Foreskin keratinocyte (primary cell): ENCODE measurements at places on chromosomes 12 and 14. TPM values are rescaled to one million over a fixed set of nuclear protein-coding genes. Genes with fewer than 3 reads are reported as not detected.

Gene PROX2
- not detected in 2 replicates for total RNA-seq

Gene OR5AU1
- total RNA-seq = not detected in 2 replicates

- no peak for DNase-seq
These were observed 3.3 kb upstream of the USP44 start for GRCh38 chr12:95554532-95555071.

- DNase-seq = no peak
These were observed 8.7 kb upstream of the SDSL start for GRCh38 chr12:113413488-113413939.

GRCh38 chr12:125519026-125519651 lies 453.9 kb downstream of the AACS start:
- no peak for DNase-seq

- DNase-seq = no peak
These were observed 75.9 kb upstream of the C14orf180 start for GRCh38 chr14:104503691-104504090.

GRCh38 chr12:27359578-27360340 lies 27.1 kb downstream of the BMAL2 start:
- DNase-seq = no peak

- DNase-seq = peak; percentile 57
These were observed 282.7 kb downstream of the AKAP6 start for GRCh38 chr14:32611752-32612151.

DNA sequence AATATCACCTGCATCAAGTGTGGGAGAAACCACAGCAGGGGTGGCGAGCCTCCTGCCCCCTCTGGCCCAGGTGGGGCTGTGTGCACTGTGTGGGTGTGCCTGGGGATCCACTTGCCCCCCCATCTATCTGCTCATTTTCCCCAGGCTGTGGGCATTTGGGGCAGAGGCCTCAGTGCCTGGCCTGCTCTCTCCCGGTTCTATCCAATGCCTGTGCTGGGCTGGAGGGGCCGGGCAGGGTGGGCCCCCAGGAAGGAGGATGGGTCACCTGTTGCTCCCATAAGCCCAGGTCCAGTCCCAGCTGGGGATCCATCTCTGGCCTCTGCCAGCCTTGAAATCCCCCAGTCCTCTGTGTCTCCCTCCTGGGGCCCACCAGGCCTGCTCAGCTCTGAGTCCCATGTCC lies 105.6 kb downstream of the TMEM121 start:
- DNase-seq = no peak

DNA sequence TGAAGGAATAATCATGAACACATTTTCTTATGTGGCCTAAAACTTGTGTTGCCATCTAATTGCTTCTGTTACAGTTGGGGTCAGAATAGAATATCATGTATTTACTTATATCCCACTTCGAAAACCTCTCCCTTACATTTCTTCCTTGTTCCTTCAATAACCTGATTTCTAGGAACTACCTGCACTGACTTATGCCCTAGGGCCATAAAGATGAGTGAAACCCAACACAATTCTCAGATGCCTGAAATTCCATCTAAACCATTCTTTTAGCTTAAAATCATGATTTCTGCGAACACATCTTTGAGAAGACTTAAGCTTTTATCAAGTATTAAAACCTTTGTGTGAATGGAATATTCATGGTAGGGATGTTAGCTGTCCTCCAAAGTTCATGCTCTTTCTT lies 142.7 kb downstream of the SNAPC1 start:
- no peak for DNase-seq

Gene FOXG1
- not detected in 2 replicates for total RNA-seq

DNA sequence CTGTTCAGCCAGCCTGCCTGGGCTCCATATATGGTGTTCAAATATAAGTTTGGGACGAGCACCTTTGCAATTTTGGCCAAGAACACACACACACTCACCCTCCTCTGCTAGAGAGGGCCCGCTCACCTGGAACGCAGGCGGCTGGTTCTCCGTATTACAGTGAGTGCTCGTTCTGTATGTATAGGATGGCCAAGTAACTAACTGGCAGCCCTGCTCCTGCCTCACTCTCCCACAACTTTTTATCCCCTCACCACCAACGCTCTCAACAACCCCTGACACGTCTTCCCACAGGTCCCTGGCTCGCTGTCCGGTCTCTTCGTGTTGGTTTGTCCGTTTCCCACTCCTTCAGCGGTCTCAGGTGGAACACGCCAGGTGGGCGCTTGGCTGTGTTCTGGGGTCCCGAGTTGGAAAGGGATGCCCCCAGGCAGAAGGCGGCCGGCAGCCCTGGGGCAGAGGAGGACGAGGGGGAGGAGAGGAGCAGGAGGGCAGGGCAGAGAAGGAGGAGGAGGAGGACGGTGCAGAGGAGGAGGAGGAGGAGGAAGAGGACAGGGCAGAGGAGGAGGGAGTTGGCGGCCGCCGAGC lies 398 bp upstream of the MSRB3 start:
- DNase-seq = no peak

Gene ZNF385A
- total RNA-seq = 29.8 and 31.9 TPM in 2 replicates

GRCh38 chr14:52069307-52070050 lies 620 bp upstream of the NID2 start:
- DNase-seq = no peak

DNA sequence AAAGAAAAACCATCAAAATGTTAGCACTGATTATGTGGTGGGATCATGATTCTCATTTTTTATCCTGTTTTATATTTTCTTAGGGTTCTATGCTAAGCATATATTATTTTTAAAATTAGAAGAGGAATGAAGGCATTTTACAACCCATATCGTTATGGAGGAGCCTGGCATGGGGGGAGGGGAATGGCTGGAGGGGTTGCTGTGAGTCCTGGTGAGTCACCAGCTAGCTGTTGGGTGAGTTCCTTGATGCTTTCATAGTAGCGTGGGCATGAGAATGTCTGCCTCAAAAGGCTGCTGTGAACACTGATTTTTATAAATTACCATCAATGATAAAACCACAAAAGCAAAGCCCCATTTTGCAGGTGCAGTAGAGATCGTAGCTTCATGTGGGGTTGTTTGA lies 46.9 kb downstream of the C14orf132 start:
- DNase-seq = no peak

GRCh38 chr14:92717571-92718042 lies 30.8 kb downstream of the LGMN start:
- no peak for DNase-seq

DNA sequence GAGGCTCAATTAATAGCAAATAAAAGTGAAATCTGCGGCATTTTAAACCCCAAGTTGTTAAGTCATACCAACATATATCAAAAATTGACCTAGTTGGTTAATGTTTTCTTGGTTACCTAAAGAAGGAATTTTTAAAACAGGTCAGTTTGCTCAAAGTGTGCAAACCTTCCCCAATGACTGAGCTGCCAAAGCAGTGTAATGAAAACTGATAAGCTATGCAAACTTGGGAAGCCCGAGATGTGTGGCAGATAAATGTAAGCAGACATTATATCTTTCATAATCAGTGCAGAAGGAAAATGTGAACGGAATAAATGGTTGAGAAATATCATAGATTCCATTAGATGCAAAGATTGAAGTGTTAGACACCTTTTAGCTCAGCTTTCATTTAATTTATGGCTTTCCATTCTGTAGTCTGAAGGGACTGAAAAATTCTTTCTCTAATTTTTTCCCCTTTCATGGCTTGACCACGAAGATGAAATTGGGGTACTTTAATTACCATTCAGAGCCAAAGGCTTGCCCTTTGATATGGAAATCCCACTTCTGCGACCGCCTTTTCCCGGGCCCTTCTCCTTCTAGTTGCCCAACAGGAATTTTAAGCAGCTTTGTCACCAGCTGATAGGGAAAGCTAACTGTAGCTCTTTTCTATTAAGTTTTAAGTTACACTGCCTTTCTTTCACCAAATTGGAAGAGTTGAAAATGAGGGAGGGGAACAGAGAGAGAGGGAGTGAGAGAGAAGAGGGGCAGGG lies 306.6 kb upstream of the SOX5 start:
- no peak for DNase-seq

DNA sequence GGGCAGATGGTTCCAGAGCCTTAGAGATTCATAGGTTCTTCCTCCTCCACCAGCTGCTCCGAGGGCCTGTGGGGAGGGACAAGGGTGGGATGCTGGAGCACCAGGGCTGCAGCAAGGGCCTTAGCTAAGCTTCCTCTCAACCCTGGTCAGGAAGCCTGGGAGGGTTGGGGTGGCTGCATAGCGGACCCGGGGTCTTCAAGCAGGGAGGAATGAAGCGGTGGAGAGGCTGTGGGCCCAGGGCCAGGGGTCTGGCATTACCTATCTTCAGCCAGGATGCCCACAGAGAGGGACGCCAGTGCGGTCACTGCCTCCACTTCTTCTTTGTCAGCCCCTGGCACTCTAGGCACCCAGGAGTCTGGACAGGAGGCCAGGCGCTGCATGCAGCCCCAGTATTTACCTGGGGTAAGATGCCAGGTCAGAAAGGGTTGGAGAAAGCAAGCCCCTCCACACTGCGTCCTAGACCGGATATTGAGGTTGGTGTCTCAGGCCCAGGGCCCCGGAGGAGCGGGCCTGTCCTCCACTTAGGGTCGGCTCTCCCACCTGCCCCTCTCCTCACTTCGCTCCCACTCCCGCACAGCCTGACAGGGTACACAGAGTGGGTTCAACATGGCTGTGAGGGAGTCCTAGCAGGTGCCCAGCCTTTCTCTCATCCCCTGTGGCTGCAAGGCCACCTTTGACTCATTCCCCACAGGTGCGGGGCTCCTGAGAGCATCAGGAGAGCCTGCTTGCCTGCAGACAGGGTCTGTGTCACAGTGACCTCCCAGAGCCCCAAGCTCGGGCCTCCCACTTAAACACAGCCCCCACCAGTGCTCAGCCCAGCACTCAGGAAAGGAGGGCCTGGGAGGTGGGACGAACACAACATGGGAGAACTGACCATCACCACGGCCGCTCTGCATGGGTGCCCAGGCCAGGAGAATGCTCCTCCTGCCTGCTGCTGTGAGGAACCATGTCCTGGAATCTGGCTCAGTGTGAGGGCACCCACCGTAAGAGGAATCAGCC lies 11.1 kb downstream of the SLC48A1 start:
- DNase-seq = no peak

DNA sequence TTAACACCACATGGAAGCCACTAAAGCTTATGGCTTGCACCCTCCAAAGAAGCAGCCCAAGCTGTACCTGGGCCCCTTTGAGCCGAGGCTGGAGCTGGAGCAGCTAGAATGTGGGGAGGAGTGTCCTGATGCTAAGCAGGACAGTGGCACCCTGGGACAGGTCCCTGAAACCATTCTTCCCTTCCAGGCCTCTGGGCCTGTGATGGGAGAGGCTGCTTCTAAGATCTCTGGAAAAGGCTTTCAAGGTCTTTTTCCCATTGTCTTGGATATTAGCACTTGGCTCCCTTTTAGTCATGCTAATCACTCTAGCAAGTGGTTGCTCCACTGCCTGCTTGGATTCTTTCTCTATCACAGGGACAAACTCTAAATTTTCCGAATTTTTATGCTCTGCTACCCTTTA lies 40.9 kb downstream of the OSBPL8 start:
- no peak for DNase-seq

GRCh38 chr14:101369194-101369915 lies 191.9 kb upstream of the DIO3 start:
- DNase-seq = no peak

DNA sequence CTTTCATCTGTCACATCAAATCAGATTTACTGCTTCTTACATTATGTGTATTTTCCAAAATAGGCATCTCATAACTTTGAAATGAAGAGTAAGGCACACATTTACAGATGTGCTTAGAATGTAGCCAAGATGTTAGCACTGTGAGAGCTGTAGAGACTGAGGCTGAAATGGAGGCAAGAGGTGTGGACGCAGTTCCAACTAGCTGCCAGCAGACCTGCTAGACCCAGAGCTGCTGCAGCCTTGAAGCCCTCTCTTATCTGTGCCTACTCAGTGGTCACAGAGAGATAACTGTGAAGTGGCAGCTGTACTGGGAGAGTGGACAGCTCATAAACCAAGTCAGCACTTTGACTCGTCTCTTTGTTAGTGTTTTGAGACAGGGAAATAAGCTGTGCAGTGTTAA lies 470.9 kb downstream of the CCER1 start:
- no peak for DNase-seq

Gene RERGL
- total RNA-seq = not detected in 2 replicates

DNA sequence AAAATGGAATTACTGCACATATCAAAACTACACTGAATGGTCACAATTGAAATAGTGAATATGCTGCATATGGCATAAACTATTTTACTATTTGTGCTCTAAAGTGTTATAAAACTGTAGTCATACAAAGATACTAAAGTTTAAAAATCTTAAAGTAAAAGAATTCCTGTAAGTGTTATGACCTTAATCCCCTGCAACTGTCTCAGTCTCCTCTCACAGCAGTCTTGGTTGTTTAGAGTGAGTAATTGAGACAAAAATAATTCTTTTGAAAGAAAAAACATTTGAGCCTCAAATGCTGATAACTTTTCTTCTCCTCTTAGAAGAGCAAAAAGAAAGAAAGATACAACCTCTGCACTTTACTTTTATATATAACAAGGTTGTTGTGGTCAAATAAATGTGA lies 99.9 kb downstream of the SYT1 start:
- no peak for DNase-seq

- DNase-seq = peak; percentile 86
These were observed 50.6 kb upstream of the FUT8 start for GRCh38 chr14:65361920-65362319.

- no peak for DNase-seq
These were observed 706.9 kb upstream of the STXBP6 start for GRCh38 chr14:25756876-25757275.

- DNase-seq = no peak
These were observed 1151.7 kb downstream of the VRK1 start for GRCh38 chr14:97948841-97949240.

Gene ACSS3
- total RNA-seq = 0.04 and 0.07 TPM in 2 replicates

DNA sequence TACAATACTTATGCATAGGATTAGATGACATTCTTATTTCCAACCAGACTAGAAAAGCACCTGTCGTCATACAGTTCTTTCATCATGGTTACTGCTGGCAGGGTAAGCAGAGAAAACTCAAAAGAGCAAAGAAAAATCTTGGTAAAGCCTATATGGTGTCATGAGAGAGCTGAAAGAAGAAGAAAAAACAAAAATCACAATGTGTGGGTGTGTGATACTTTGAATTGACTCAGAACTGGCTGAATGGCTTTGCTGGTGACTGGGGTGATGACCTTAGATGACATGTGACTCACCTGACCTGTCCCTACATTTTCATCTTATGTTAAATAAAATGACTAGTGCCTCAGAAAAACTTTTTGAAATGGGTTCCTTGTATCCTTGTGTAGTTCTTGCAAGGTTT lies 278.1 kb upstream of the LMO3 start:
- no peak for DNase-seq

- DNase-seq = peak; percentile 61
These were observed 50.4 kb downstream of the KICS2 start for GRCh38 chr12:64171715-64172114.

Gene KRT77
- total RNA-seq = 0.03 TPM in 1 of 2 replicates, not detected in the other

GRCh38 chr12:130433834-130434233 lies 96.1 kb downstream of the PIWIL1 start:
- DNase-seq = no peak

DNA sequence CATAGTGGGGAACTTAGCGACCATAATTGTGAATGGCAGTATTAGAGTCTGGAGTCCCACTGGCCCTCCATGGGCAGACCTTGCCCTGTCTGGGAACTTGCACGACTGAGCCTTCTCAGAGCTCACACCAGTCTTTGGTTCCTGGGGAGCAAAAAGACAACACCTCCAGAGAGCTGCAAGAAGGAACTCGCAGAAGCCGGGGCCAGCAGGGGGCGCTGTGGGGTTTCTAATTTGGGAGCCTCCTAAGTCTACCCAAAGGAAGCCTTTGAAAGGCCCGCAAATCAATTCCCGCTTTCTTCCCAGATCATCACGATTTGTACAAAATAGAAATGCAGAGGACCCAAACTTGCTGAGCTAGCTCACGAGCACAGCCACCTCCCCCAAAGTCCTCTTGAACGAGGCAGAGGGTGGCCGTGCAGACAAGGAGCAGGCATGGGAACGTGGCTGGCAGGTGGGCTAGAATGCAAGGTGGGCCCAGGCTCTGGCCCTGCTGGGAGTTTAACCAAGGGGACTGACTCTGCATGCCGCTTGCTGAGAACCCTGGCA lies 46.3 kb upstream of the FBXO21 start:
- DNase-seq = no peak
